ENCODE measurements at places on chromosomes 5 and 9.
A peak's percentile ranks its signal among the peaks of the same experiment; 100 is the strongest.

- no peak for DNase-seq
Observed at GRCh38 chr9:105385381-105385985, 62.4 kb upstream of the FSD1L start.

- peak; percentile 63 for DNase-seq
Observed at GRCh38 chr5:114360816-114361723, 800 bp upstream of the KCNN2 start.

GRCh38 chr5:52760695-52761366, 26.9 kb upstream of the ITGA1 start:
- DNase-seq = no peak

- DNase-seq = no peak
Observed at GRCh38 chr5:75324791-75325190, 12.2 kb upstream of the HMGCR start.

DNA sequence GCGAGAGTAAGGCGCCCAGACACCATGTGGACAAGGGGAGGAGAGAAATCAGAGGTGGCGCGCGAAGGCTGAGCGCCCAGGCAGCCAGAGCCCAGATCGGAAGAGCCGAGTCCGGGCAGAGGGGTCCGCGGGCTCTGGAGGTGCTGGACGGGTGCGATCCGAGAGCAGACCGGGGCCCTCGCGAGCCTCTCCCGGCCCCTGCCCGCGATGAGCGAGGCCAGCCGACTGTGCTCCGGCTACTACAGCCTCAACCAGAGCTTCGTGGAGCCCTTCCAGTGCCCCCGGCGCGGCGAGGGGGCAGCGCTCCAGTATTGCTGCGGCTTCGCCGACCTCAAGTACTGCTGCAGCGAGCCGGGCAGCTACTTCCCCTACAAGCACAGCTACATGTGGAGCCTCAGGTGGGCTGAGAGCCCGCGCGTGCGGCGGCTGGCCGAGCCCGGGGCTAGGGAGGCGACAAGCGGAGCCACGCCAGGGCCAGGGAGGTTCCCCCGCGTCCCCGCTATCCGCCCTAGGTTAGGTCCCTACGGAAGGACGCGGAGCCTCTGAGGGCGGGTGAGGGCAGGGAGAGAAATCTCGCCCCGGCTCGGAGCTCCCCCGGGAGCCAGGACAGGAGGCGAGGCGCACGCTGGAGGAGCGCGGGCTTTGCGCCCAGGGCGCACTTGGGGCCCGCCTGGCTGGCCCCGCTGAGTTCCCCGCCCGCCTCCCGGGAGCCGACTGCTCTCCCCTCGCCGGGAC, at the start of gene SHISAL2B:
SHISAL2B (plus strand) TSS at position 87 of the 735 bp plus-strand sequence; CDS start at position 208, 121 bp downstream.
- DNase-seq = no peak

All from NT2/D1 (cell line).